ENCODE measurements at places on chromosomes 5 and 9.

DNA sequence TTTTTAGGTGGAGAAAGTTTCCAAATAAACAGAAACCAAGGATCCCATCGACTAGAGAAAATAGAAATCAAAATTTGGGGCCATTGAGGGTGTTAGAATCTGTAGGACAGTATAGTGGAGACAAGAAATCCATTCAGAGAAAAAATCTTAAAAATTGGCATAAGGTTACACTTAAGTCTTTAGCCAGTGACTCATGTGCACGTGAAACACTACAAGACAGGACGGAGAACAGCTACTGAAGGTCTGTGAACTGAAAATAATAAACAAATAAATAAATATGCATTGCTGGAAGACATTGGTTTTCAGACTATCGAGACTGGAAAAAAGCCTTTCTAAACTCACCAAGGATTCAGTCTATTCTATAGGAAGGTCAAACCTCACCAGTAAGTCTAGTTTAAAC, 1955.5 kb downstream of the MAT2B start:
- DNase-seq: no peak

GRCh38 chr9:128242828-128243214, 33.0 kb downstream of the GOLGA2 start:
- no peak for DNase-seq

GRCh38 chr9:111632695-111633388, 1.7 kb downstream of the DNAJC25 start:
- no peak for DNase-seq

- DNase-seq: no peak
Observed at GRCh38 chr5:179238628-179238970, 106.7 kb downstream of the ADAMTS2 start.

GRCh38 chr5:56123531-56124243, 109.4 kb downstream of the ANKRD55 start:
- no peak for DNase-seq

DNA sequence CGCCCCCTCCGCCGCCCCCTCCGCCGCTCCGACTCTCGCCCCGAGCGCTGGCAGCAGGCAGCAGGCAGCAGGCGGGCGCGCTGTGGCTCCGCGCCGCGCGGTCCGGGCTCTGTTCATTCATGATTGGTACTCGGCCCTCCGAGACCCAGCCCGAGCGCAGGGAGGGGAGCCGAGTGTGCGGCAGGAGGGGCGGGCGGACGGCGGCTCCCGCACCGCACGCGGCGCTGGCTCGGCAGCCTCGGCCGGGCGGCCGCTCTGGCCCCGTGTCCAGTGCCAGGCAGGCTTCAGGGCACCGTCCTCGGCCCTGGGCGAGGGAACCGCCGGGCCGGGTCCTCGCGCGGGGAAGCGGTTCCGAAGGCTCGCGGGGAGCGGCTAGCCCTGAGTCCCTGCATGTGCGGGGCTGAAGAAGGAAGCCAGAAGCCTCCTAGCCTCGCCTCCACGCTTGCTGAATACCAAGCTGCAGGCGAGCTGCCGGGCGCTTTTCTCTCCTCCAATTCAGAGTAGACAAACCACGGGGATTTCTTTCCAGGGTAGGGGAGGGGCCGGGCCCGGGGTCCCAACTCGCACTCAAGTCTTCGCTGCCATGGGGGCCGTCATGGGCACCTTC, at the start of gene KCNIP1:
Gene KCNIP1, plus strand, starts transcription at position 31 of the 607 bp plus-strand sequence.
- DNase-seq: no peak

GRCh38 chr9:125989090-125989501, 241.9 kb downstream of the PBX3 start:
- no peak for DNase-seq

- DNase-seq: no peak
Observed at GRCh38 chr5:147084702-147085101, 150.1 kb upstream of the STK32A start.

DNA sequence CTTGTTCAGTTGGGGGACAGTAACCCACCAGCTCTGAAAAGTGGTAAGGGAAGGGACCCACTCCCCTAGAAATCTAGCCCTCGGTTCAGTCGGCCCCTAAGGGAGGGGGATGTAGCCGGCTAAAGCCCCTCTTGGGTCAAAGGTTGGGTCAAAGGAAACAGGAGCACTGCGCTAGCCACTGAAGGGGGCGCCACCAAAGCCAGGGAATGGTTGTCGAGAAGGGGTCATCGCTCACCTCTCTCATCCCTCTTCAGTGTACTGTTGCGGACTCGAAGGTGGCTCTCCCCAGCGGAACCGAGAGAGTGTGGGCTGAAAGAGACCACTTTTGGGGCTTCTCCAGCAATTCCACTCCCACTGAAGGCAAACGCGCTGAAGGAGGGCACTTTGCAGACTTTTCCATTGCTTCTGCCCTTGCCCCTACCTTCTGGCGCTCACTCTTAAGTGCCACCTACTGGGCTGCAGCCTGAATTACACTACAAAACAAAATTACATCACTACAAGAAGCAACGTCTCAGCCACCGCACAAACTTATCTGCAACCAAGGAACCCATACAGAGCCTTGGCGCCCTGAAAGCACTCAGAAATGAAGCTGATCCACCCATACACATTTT, 396.9 kb downstream of the PDE4D start:
- DNase-seq: no peak

- no peak for DNase-seq
Observed at GRCh38 chr9:81902626-81903025, 25.6 kb upstream of the SPATA31D4 start.

DNA sequence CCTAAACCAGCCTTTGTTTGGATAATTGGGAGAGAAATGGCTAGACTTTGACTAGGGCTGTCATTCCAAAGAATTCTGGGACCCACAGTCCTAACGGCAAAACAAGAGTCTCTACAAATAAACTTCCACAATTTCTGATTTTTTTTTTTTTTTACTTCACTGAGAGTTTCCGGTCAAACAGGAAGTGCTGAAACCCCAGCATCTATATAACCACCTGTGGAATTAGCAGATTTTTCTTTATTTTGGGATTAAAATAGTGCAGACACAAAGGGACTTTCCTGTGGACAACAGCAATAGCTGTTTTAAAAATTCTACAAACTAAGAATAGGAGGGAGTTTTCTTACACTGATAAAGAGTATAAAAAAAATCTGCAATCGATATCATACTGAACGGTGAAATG, 157.4 kb downstream of the ARSB start:
- no peak for DNase-seq

- DNase-seq: no peak
Observed at GRCh38 chr9:22840641-22841040, 394.0 kb downstream of the DMRTA1 start.

GRCh38 chr5:139746691-139747582, 48.7 kb upstream of the PSD2 start:
- DNase-seq: no peak

GRCh38 chr9:135221576-135221950, 134.1 kb downstream of the OLFM1 start:
- no peak for DNase-seq

GRCh38 chr5:126544087-126544740, 50.8 kb downstream of the ALDH7A1 start:
- no peak for DNase-seq

Data from NCI-H1417 treated with DMSO at 0.1 percent for 48 hours (cell line).